ENCODE measurements at places on chromosomes 12 and 14. TPM values are rescaled to one million over a fixed set of nuclear protein-coding genes. Genes with fewer than 3 reads are reported as not detected.

DNA sequence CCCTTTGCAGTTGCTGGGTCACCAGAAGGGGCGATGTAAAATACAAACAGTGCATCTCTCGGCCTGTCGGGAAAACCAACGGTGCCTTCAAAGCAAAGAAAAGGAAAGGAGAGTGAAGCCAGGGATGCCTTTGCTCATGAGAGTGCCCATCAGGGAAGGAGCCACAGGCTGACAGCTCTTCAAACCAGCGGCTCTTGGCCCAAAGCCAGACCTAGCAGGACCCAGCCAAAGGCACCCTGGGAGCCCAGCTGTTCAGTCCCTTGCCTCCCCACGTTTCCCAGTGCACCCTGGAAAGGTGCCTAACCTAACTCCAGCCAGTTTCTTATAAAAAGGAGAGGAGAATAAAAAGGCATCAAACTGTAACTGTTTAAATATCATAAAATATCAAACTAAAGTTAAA lies 29.2 kb downstream of the PRMT8 start:
- no peaks in the 10 kb centered on the region for H3K36me3 ChIP-seq
- no peaks in the 10 kb centered on the region for H3K4me1 ChIP-seq
- peak; percentile 44 for DNase-seq

DNA sequence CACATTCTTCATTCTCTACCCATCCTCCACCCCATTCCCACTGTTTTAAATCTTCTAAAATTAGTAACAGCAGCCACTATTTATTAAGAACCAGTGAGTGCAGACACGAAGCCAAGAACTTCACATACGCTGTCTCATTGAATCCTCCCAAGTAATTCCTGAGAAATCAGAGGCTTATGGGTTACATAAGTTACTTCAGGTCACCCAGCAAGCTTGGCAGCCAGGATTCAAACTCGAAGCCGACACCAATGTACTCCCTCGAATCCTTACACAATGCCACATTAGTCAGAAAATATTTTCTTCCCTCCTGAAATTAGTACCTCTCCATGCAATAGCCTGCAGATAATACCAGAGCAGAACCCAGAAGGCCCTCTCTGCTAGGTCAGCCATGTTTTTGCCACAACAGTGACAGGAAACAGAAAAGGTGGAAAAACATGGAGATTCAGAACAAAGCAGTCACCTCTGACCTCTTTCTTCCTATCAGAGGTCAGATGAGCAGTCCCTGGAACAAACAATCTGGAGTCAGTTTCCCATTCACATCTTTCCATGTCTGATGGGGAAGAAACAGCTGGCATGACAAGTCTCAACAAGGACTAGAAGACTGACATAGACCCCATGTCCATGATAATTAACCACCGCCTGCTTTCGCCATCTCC lies 16.4 kb downstream of the NID2 start:
- H3K27ac ChIP-seq = peak overlapping the region; percentile 94
- no peak overlapping the region for H3K4me3 ChIP-seq
- H3K36me3 ChIP-seq = no peaks in the 10 kb centered on the region
- peaks cover 3% of the 10 kb centered on the region for H3K4me1 ChIP-seq
- no peak for DNase-seq
- H3K27me3 ChIP-seq = no peaks in the 10 kb centered on the region

Gene NPAS3
- 4.5 TPM for polyA plus RNA-seq

GRCh38 chr12:20211981-20212421 lies 156.3 kb upstream of the PDE3A start:
- no peaks in the 10 kb centered on the region for H3K36me3 ChIP-seq
- no peak for DNase-seq
- peaks cover 6% of the 10 kb centered on the region for H3K4me1 ChIP-seq

Gene RFX4
- not detected for polyA plus RNA-seq

Gene GALNT16
- 12.7 TPM for polyA plus RNA-seq

- no peaks in the 10 kb centered on the region for H3K27me3 ChIP-seq
- H3K36me3 ChIP-seq = no peaks in the 10 kb centered on the region
- no peak overlapping the region for H3K4me3 ChIP-seq
- no peaks in the 10 kb centered on the region for H3K4me1 ChIP-seq
- no peak for DNase-seq
Measured at GRCh38 chr14:31241450-31242114, 34.0 kb upstream of the HECTD1 start.

- H3K36me3 ChIP-seq = no peaks in the 10 kb centered on the region
- no peaks in the 10 kb centered on the region for H3K4me1 ChIP-seq
- H3K4me3 ChIP-seq = no peak overlapping the region
- no peak overlapping the region for H3K27ac ChIP-seq
- DNase-seq = no peak
- no peaks in the 10 kb centered on the region for H3K27me3 ChIP-seq
Measured at GRCh38 chr14:82796086-82796485, 1262.4 kb upstream of the SEL1L start.

- H3K27ac ChIP-seq = no peak overlapping the region
- no peak overlapping the region for H3K4me3 ChIP-seq
Measured at GRCh38 chr12:27902651-27903050, 69.9 kb downstream of the PTHLH start.

- H3K36me3 ChIP-seq = no peaks in the 10 kb centered on the region
- H3K4me3 ChIP-seq = peak within 1 kb of the TSS; percentile 60
- peak; percentile 89 for DNase-seq
- H3K27me3 ChIP-seq = no peaks in the 10 kb centered on the region
Measured at GRCh38 chr12:30926243-30927221, at the start of gene TSPAN11. Gene TSPAN11, plus strand, starts transcription at chr12:30926748. Its CDS starts 27,244 bp downstream, at chr12:30953992.

DNA sequence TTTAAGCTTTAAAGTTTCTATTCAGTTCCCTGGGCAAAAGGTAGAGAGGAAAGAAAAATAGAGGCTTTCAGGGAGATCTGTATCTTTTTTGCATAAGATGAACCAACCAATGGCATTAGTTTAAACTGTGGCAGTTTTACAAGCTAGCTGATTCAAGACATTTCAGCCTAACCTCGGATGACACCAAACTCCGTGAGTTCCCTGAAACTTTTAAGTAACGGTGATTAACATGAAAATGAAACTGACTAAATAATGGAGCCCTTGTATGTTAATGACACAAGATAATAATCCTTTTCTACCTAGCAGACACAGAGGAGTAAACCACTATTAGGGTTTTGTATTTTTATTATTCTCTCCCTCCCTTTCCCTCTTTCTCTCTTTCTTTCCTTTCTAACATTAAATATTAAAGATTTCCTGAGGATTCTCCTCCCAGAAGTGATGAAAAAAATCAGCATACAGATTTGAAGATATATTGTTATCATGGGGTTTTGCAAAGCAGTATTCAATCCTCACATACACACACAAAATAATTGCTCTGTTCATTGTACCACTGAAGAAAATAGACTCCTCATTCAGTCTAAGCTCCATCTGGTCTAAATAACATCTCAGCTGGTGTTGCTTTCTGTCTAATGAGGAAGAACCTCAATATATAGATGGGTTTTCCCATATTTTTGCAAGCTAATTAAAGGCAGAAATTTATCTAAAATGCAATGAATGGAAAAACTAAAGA lies 483.8 kb downstream of the NOVA1 start:
- H3K27me3 ChIP-seq = no peaks in the 10 kb centered on the region
- no peak overlapping the region for H3K4me3 ChIP-seq
- H3K27ac ChIP-seq = no peak overlapping the region

DNA sequence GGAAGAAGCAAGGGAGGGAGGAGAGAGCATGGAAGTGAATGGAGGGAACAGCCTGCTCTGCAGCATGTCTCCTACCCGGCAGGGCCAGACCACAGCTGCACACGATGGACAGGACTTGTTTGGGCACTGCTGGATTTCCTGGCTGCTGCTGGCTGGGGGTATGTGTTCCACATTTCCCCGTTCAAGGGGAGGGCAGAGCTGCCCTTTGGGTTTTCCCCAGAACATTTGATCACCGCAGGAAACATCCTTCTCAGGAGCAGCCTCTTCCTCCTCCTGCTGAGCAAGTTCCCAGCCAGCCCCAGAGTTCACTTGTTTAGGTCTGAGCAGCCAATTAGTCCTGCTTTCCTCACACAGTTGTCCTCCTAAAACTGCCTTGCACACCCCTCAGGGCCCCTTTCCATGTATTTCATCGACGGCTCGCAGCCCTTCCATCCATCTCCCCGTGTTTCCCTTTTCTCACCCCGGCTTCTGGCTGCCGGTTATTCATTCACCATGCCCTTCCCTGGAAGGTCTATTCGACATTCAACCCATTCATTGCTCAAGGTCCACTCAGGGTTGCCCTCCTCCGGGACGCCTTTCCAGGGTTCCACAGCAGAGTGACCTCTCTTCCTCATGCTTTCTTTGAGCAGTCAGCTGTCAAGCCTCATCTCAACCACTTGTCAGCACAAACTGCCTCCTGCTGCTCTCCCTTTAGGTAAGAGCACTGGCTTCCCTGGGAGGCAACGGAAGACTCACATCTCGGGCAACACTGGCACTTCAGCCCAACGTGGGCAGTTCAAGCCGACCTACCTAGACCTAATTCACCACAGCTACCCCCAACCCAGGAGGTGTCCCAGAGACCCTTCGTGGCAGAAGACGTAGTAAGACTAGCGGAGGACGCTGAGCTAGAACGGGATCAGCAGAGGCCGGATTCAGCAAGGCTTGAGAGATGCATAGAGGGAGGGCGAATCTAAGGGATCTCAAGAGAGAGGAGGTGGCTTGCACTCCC lies 20.1 kb upstream of the ANO2 start:
- H3K4me3 ChIP-seq = no peak overlapping the region
- H3K4me1 ChIP-seq = no peaks in the 10 kb centered on the region
- no peak for DNase-seq
- H3K36me3 ChIP-seq = no peaks in the 10 kb centered on the region
- no peak overlapping the region for H3K27ac ChIP-seq

GRCh38 chr12:116532986-116533342 lies 26.2 kb upstream of the MAP1LC3B2 start:
- DNase-seq = no peak
- peak overlapping the region; percentile 59 for H3K4me3 ChIP-seq
- peak overlapping the region; percentile 72 for H3K27ac ChIP-seq
- no peaks in the 10 kb centered on the region for H3K27me3 ChIP-seq
- H3K4me1 ChIP-seq = peaks cover 11% of the 10 kb centered on the region

Gene CLEC4A
- polyA plus RNA-seq = 0.67 TPM

Gene GARIN6
- polyA plus RNA-seq = not detected

DNA sequence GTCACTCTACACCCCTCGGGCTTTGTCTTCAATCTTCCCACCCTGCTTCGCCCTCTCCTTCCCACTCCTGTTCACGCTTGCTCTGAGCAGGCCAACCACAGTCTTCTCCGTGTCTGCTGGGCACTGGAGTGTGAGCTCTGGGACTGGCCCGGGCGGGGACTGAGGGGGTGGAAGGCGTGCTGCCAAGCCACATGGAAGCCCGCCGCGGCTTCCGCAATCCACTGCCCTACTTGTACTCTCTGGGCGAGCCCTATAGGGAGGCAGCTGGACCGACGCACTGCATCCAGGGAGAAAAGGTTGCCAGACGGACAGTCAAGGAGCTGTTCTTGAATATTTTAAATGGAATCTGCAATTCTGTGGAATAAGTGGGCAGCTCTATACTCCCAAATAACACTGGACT lies 24.8 kb downstream of the GOLGA3 start:
- H3K36me3 ChIP-seq = peaks cover 74% of the 10 kb centered on the region
- H3K4me3 ChIP-seq = no peak overlapping the region
- H3K27me3 ChIP-seq = no peaks in the 10 kb centered on the region
- DNase-seq = no peak

GRCh38 chr14:103594265-103594664 lies 31.5 kb downstream of the COA8 start:
- H3K4me3 ChIP-seq = no peak overlapping the region
- H3K4me1 ChIP-seq = no peaks in the 10 kb centered on the region
- no peak for DNase-seq
- H3K27ac ChIP-seq = no peak overlapping the region

DNA sequence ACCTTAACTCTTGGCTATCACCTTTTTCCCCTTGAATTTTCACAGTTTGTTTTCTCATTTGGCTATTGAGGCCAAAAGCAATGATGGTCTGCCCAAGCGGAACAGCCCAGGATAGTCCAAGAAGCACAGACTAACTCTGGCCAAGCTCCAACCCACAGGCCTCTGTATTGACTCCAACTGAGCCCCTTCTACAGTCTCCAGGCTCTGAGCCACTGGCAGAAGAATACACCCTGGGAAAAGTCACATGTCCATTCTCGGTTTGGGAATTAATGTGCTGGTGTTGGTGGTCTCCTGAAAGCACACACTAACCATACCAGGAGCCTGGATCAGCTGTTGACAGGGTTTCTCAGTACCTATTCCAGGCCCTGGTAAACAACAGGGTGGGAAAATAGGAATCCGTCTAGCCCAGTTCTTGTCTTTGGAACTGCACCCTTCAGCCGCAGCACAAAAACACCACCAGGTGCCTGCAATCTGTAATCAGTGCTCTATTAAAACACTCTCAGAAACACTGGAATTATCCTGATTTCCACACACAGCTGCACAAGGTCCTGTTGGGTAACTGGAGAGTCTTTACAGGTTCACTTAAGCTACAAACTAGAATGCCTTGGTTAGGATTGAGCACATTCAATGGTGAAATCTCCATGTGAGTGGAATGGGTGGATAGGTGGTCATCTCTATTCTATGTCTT lies 63.6 kb downstream of the STXBP6 start:
- DNase-seq = no peak
- no peak overlapping the region for H3K27ac ChIP-seq
